CD4-positive, alpha-beta T cell treated with Interferon alpha-2 for 1 hour (primary cell): ENCODE measurements at places on chromosomes 2 and 18.

DNA sequence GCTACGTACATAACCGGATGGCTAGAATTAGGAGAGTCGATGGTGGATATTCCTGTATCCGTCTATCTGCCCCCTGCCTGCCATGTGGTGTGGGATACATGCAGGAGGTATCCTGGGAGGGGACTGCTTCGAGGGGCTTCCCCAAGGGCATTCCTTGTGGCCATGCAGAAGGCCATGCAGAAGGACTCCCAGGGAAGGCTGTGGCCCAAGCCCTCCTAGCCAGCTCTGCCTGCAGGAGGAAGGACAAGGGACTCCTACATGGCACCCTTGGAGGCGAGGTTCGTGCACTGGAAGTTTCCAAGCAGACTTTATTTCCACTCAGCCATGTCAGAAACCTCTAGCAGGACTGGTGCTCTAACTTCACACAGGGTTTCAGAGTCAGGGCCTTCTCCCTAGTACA lies 136.1 kb downstream of the KLHL29 start:
- DNase-seq: no peak

GRCh38 chr18:25560369-25560768 lies 208.4 kb upstream of the ZNF521 start:
- no peak for DNase-seq

- DNase-seq: peak; percentile 9
Measured at GRCh38 chr2:231483398-231484329, 19.4 kb upstream of the NCL start.

GRCh38 chr2:33502025-33502424 lies 25.6 kb downstream of the RASGRP3 start:
- no peak for DNase-seq

DNA sequence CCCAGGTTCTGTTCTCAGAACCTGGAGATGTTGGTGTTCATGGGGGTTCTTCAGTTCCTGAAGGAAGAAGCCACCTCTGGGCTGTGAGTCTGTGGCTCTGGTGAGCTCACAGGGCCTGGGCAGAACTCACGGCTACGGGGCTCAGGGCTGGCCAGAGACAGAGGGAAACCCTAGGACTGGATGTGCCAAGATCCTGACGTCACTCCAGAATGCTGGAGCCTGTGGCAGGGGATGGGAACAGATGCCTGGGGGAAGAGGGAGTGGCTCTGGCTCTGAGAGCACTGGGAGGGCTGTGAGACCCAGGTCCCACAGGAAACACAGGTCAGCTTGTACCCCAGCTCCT lies at the start of gene OTOF:
Gene OTOF (minus strand): TSS at position 214 of the 343 bp plus-strand sequence.
- DNase-seq: no peak

DNA sequence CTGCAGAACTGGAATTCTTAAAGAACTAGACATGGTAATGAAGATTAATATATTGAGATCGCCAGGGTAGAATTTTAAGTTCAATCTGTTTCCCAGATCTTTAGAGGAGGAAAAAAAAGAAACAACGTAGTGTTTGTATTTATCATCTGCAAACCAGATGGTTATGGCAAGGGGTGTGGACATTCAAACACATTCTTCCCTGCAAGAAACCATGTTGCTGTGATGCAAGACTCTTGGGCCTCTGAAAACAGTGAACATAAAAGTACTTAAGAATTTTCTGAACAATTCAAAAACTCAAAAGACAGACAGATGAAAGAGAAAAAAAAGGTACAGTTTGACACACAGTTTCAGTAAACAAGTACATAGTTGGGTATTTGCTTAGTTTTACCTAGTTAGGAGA lies 35.6 kb downstream of the COL5A2 start:
- DNase-seq: no peak

DNA sequence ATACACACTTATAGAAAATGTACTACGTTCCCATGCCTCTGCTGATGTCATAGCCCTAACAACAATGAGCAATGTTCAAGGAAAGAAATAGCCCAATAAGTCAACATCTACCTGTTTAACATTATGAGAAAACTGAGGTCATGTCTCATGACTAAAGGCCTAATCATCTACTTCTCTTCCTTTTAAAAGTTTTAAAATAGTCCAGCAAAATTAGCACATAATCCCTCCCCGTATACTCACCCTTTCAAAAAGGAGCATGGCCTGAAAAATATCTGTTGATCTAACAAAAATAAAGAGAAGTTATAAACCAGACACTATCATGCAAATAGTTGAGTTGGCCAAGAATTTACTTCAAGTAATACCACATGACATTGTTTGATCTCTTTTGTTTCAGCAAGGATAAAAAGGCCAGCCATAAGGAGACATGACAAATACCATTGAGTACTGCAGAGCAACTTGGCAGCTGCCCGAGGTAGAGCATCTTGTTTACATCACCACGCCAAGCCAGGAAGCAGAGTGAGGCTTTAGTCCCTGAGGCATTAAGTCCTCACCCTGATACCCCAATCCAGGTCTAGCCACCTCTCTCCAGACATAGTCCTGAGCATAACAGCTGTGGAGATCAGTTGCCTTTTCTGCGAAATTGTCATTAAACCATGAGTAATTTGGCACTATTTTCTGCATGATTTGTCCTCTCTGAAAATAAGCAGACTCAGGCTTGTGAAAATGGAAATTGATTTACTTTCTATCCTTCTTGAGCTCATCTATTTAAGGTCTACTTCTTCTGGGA lies 137.4 kb upstream of the ETAA1 start:
- no peak for DNase-seq

DNA sequence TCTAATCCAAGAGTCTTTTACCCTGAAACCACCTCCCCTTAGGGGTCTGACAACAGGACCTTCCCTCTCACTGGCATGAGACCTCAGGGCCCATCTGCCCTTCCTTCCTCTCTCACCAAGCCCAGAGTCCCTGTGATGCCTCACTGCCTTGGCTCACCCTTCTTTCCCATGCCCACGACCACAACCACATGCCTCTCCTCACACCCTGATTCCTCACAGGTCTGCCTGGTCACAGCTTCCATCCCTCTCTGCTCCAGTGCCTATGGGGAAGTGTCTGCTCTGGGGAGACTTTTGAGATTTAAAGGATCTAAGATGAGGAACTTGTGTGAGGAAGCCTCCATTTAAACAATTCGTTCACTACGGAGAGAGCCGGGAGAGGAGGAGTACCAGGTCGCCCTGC lies 98.9 kb upstream of the SH3BP4 start:
- DNase-seq: no peak

GRCh38 chr2:110748489-110748867 lies 16.1 kb downstream of the ACOXL start:
- peak; percentile 50 for DNase-seq

DNA sequence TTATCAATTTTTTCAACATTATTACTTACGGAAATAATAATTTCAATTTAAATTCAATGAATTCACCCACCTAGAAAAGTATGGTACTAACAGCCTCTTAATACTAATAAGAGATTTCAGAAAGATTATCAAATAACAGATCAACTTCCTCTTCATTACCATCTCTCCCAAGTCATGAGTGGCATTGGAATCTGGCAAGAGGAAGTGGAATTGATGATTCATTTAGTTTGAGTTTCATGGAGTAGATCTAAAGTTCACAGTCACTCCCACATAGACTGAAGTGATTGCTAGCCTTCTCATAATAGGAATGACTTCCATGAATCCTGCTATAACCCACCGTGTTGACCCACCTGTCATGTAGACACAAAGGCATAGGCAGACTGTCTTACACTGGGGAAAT lies 77.7 kb upstream of the WDR75 start:
- DNase-seq: no peak

DNA sequence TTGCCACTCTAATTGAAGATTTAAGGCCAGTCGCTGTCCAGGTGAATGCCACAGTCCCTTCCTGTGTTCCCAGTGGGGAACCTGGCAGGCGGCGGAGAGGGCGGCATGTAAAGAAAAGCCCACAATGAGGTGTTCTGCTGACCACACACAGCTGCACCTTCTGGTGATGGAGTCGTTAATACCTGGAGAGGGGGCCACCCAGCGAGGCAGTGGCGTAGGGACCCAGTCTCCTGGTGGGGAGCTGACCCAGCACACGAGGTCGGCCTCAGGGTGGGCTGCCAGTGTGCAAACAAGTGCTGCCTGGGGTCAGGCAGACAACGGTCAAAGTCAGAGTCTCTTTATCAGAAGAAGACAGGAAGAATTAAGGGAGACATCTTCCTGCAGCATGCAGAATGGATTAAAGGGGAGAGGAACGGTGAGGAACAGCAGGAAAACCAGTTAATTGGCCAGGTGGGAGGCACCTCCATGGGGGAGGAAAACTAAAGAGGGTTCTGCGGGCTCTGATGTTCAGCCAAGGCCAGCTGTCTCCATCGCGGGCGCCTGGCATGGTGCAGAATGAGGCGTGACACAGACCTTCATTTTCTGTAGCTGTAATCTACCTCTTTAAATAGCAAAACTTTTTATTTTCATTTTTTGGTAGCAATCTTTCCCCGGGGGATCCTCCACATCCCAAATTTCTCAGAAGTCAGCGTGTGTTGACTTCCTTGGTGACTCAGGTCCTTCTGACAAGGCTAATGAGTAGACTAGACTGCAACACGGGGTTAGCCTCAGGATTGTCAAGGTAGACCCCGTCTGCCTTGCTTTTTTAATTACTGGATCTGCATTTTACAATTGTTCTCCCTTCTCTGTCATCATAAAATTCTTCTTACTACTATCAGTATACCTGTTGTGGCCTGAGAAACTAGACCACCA lies 78.3 kb downstream of the SMAD7 start:
- DNase-seq: no peak

- DNase-seq: no peak
Measured at GRCh38 chr2:209872675-209873074, 101.0 kb downstream of the UNC80 start.

GRCh38 chr2:82055846-82056245 lies 1751.3 kb upstream of the LRRTM1 start:
- no peak for DNase-seq

- no peak for DNase-seq
Measured at GRCh38 chr2:101501443-101501842, 26.5 kb upstream of the RFX8 start.

DNA sequence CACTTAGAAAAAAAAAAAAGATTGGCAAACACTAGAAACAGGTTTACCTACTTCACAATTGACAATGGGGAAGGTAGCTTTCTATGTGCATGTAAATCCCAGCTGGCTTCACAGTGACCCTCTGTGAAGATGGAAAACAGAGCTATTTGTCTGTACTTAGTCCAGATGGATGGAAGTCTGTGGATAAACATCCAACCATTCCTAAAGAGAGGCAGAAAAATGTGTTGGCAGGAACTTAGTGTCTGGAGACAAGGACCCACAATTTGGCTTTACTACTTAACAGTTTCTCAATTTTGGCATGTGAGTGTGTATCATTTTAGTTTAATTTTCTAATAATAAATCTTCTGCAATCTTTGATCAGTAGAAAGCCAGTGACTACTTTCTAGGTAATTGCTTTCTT lies 154.4 kb downstream of the RAD51AP2 start:
- DNase-seq: no peak

GRCh38 chr2:78984386-78984785 lies 41.1 kb upstream of the REG3G start:
- no peak for DNase-seq

DNA sequence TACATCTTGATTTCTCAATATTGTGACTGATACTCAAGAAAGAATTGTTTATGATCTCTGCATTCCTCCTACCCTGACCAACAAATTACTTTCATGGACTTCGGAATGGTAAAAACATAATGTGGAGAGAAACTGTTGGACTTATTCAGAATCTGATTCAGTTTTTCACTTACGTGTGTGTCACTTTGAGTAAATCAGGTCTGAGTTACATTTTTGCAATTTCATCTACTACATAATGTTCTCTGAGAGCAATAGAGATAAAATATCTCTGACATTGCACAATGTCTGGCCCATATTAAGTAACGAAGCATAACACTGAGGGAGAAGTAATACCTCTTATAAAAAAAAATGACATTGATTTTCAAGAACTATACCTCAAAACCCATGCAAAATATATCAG lies 1337.9 kb upstream of the CHAC2 start:
- no peak for DNase-seq

DNA sequence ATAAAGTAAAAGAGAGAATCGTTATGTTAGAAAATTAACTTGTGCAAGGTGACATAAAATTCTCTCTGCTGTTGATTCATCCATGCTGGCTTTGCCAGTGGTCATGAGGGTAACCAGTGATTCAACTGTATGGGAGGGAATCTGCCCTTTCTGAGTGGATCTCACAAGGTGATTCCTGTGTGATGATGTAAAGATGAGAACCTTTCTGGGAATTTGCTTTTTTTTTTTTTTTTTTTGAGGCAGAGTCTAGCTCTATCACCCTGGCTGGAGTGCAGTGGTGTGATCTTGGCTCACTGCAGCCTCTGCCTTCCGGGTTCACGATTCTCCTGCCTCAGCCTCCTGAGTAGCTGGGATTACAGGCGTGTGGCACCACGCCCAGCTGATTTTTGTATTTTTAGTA lies 23.3 kb downstream of the RAB31 start:
- DNase-seq: no peak

- DNase-seq: no peak
Measured at GRCh38 chr2:232592772-232593395, 40.5 kb upstream of the EFHD1 start.

DNA sequence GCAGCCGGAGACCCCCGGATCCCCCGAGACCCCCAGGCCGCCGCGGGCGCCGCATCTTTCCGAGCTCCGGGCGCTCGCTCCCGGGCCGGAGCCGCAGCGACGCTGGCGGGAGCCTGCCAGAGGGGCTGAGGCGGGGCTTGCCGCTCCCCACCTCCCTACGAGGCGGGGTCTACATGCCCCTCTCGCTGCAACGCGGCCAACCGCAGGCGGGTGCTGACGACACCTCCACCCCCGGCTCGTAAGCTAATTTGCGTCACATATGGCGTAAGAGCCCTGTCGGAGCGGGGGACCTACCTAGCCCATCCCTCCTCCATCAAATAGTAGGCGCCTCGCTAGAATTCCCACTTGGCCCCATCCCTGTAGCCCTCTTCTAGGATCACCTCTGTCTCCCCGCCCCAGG lies at the start of gene PTPRN:
Gene PTPRN (minus strand): TSS at position 124 of the 400 bp plus-strand sequence. CDS start 69 bp downstream, at position 55.
- no peak for DNase-seq

GRCh38 chr2:106267997-106268396 lies 73.9 kb upstream of the UXS1 start:
- DNase-seq: peak; percentile 28

DNA sequence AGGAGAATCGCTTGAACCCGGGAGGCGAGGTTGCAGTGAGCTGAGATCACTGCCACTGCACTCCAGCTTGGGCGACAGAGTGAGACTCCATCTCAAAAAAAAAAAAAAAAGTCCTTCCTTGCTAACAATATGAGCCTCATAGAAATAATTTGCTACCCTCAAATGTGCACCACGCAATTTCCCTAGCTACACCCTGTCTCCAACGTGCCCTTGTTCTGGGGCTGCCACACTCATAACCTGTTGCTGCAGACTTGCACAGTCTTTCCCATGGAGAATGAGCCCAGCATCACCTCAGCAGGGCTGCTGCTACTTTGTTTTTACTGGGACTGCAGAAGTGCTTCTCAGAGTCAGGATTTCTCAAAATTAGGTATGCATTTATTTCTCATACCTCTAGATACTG lies 46.4 kb upstream of the ZNG1B start:
- no peak for DNase-seq
